Liver (tissue), 10 donors: ENCODE measurements at places on chromosomes 6 and 20.

DNA sequence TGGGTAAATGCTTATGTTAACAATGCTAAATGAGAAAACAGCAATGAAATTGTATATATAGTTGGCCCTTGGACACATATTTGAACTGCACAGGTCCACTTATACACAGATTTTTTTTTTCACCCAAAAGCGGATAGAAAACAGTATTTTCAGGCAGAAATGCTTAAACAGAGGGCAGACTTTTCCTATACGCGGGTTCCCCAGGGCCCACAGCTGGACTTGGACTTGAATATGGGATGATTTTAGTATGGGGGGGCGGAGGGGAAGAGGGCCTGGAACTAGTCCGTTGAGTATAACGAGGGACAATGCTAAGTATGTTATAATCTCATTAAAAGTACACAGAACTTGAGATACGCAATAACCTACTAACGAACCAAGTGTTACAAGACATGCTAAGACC lies 1.1 kb upstream of the PRSS35 start:
- no peak for DNase-seq

- peak; percentile 27 for DNase-seq
Observed at GRCh38 chr6:170110201-170111140, 180.4 kb downstream of the DLL1 start.

GRCh38 chr6:33885132-33886057 lies 81.6 kb upstream of the MLN start:
- no peak for DNase-seq

DNA sequence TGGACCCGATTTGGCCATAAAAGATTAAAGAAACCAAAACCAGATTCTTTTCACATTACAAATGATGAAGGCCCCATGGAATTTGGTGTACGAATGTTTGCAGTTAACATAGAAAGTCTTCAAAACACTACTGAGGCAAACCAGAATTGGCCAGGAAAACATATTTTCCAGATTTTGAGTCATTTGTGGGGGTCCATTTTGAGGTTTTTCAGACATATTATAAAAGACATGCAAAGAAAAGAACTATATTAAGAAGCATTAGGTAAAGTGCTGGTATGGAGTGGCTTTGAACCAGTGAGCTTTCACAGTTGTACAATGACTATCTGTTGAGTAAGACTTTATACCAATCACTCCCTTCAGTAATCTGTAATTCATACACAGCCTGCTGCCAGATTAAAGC lies 168.9 kb upstream of the COL21A1 start:
- DNase-seq, result no peak

GRCh38 chr6:34852406-34853085 lies 35.3 kb downstream of the TAF11 start:
- no peak for DNase-seq

DNA sequence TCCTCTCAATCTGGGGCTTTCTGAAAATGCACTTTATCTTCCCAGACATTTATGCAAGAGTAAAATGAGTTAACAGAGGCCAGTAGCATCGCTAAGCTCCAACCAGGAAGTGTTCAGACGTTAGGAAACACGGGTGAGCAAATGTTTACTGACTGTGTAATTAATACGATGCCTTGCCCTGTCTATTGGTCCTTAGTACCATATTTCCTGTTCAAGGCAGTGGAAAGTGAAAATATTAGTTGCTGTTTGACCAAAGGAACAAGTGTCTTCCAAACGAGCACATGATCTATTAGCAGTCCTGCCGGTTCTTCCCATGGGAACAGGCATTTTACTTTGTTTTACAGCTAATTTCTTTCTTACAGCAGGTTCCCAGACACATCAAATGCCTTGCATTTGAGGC lies 311.1 kb upstream of the JAG1 start:
- DNase-seq, result no peak

- no peak for DNase-seq
Observed at GRCh38 chr20:55935448-55936208, 69.7 kb downstream of the CBLN4 start.

DNA sequence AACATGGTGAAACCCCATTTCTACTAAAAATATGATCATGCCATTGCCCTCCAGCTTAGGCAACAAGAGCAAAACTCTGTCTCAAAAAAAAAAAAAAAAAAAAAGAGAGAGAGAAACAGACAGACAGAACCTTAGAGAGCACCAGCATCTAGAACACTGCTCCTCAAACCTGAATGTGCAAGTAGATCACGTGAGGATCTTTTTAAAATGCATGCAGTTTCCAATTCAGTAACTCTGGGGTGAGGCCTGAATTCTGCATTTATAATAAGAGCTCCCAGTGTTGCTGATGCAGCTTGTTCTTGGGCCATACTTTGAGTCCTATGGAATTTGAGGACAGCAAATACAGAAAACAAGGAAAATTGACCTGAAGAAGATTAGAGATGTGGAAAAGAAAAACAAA lies 218.3 kb downstream of the ALDH8A1 start:
- DNase-seq, result no peak

DNA sequence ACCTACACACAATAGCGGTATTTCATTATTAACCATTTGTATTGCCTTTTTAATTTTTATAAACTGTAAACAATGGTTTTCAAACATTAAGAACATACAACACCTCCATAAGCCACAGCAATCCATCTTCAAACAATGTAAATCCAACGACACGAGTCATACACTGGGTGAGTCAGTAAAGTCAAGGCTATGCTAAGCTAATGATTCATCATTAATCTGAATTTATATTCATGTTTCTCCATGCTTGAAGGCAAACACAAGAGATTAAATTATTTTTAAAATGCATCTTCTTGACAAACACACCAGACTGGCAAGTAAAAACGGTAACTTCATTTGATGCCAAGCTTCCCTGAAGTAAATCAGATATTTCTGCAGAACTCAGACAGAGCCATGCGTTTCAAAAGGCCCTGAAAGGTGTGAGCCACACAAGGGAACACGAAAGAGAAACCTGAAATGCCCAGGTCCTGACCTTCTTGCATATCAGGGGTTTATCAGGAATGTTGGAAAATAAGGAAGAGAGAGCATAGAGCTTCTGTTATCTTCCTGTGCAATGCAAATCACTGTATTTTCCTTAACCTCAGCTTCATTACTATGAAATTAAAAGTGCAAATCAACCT lies 162.5 kb downstream of the ALDH8A1 start:
- no peak for DNase-seq

DNA sequence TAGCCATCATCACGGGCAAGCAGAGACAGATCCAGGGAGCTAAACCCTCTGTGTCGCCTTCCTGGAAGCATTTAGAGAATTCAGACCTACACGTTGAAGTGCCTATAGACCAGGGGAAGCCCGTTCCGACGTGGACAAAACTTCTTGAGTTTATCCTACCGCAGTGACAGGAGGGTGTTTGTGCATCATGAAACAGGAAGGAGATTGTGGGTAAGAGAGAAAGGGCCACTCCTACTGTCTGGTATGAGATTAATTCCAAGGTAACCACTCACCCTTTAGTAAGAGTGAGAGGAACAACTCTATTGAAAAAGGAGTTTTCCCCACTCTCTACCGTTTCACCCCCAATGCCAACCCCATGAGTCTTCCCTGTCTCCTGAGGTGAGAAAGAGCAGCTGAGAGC lies 133.7 kb downstream of the TFAP2C start:
- DNase-seq, result no peak
